ENCODE measurements at places on chromosomes 11 and 22.

DNA sequence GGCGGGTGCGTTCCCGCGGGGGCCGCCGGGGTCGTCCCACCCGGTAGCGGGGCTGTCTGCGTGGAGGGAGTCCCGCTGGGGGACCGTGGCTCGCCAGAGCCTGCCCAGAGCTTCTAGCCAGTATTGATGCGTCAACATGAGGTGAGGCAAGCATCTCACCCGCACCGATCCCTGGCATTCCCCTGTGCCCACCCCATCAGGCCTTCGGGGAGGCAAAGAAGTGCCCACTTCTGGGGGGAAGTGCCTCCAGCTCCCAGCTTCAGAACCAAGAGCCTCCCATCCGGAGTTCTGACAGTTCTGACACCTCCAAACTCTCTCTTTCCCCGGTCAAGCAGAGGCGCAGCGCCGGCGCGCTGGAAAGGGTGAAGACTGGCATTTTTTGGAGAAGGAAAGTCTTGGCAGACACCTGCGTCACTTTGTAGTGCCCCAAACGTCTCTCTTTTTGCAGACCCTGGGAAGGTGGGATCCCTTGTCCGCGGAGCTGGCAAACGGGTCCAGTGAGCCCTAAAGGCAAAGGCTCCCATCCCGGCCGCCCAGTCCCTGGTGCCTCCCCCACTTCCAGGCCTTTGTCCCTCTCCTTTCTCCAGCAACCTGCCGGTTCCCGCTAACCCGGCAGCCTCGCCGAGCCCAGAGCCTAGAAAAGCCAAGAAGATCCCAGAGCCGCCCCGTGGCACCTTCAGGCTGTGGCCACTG, 3.2 kb upstream of the PAX6 start:
- DNase-seq = no peak

- DNase-seq = no peak
Observed at GRCh38 chr11:12174128-12174476, 63.7 kb downstream of the MICAL2 start.

GRCh38 chr22:38163844-38164550, 17.6 kb downstream of the PLA2G6 start:
- DNase-seq = no peak

DNA sequence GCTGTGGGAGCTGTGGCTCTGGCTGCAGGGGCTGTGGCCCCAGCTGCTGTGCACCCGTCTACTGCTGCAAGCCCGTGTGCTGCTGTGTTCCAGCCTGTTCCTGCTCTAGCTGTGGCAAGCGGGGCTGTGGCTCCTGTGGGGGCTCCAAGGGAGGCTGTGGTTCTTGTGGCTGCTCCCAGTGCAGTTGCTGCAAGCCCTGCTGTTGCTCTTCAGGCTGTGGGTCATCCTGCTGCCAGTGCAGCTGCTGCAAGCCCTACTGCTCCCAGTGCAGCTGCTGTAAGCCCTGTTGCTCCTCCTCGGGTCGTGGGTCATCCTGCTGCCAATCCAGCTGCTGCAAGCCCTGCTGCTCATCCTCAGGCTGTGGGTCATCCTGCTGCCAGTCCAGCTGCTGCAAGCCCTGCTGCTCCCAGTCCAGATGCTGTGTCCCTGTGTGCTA, 514 bp downstream of the KRTAP5-9 start:
- DNase-seq = no peak

GRCh38 chr11:128324531-128325141, 262.7 kb downstream of the ETS1 start:
- DNase-seq = no peak

- no peak for DNase-seq
Observed at GRCh38 chr11:128643661-128644317, 50.1 kb upstream of the FLI1 start.

All from fibroblast of skin of left biceps (primary cell).